Ascending aorta (tissue), 2 donors: ENCODE measurements at places on chromosomes 2 and 18.
A peak's percentile ranks its signal among the peaks of the same experiment; 100 is the strongest.

- H3K4me3 ChIP-seq = peak overlapping the region; percentile 94
- DNase-seq = no peak
- no peaks in the 10 kb centered on the region for H3K36me3 ChIP-seq
- no peaks in the 10 kb centered on the region for H3K27me3 ChIP-seq
Observed at GRCh38 chr18:69401972-69402532, 1.4 kb downstream of the DOK6 start.

DNA sequence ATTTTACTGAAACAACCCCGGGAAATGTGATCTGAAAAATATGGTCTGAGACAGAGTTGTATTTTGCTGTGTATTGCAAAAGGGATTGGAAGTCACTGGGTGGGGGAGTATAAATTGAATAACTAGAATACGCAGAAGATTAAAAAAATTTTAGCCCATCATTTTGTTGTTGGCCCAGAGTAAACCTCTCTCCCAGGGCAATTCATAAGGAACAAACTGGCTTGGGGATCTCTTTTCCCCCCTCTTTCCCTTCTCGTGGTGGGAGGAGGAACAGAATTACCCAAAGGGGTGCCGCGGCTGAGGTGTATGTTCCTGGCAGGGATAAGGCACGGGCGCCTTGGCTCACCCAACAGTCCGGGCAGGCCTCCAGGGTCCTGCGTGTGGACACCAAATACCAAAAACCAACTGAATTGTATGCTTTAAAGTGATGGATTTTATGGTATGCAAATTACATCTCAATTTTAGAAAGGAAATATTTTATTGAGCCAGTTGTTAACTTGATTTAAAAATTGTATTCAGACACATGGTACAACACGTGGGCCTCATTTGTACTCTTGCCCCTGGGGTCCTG is 121.2 kb upstream of the SPRED2 start:
- H3K27me3 ChIP-seq = no peaks in the 10 kb centered on the region
- peaks cover 4% of the 10 kb centered on the region for H3K4me1 ChIP-seq
- H3K36me3 ChIP-seq = no peaks in the 10 kb centered on the region
- DNase-seq = no peak
- peak overlapping the region; percentile 29 for H3K4me3 ChIP-seq

DNA sequence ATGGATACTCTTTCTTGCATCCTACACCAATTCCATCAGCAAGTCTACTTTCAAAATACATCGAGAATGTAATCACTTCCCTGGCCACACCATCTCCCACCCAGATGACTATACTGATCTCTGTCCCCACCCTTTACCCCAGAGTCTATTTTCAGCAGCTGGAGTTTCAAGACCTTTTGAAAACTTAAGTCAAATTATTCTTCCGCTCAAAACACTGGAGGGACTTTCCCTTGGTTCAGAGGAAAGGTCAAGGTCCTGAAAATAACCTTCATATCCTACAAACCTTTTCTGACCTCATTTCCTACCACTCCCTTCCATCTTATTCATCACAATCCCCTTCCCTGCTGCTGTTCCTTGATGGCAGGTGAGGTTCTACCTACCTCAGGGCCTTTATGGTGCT is 58.8 kb upstream of the LYPD6 start:
- no peak overlapping the region for H3K4me3 ChIP-seq
- H3K36me3 ChIP-seq = no peaks in the 10 kb centered on the region
- no peaks in the 10 kb centered on the region for H3K27me3 ChIP-seq
- H3K4me1 ChIP-seq = no peaks in the 10 kb centered on the region

GRCh38 chr18:68721681-68722583 is 7.0 kb upstream of the TMX3 start:
- no peaks in the 10 kb centered on the region for H3K36me3 ChIP-seq
- peak overlapping the region; percentile 46 for H3K4me3 ChIP-seq
- no peaks in the 10 kb centered on the region for H3K27me3 ChIP-seq
- no peaks in the 10 kb centered on the region for H3K4me1 ChIP-seq
- DNase-seq = no peak

DNA sequence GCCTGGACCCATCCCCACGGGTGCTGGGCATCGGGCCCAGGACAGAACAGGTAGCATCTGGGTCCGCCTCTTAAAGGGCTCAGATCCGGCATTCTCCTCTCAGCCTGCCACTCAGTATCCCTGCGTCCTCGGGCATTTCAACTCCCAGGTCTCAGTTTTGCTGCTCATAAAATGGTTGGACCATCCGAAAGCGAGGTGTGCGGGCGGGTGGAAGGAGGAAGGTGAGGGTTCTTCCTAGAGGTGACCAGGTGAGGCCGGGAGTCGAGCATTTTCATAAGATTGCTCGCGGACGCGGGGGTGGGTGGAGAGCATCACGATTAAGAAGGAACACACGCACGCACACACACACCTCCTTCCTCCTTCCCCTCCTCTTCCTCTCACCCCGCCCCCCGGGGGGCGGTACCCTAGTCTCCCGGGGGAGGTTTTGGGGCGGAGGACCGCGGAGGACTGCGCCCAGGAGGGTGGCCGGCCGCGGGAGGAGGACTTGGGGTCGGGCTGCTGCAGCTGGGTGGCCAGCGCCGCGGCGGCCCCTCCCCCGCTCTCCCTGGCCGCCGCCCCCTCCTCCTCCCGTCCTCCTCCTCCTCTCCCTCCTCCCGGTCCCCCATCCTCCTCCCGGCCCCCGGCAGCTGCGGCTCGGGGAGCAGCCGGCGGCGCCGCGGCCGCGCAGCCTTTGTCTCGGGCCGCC is 97.9 kb upstream of the GPR45 start:
- H3K27me3 ChIP-seq = no peaks in the 10 kb centered on the region
- no peaks in the 10 kb centered on the region for H3K4me1 ChIP-seq
- DNase-seq = no peak

- no peaks in the 10 kb centered on the region for H3K27me3 ChIP-seq
- H3K4me3 ChIP-seq = no peak overlapping the region
- no peak for DNase-seq
- H3K36me3 ChIP-seq = no peaks in the 10 kb centered on the region
- H3K27ac ChIP-seq = no peak overlapping the region
Observed at GRCh38 chr2:206480620-206481019, 37.3 kb downstream of the ADAM23 start.

DNA sequence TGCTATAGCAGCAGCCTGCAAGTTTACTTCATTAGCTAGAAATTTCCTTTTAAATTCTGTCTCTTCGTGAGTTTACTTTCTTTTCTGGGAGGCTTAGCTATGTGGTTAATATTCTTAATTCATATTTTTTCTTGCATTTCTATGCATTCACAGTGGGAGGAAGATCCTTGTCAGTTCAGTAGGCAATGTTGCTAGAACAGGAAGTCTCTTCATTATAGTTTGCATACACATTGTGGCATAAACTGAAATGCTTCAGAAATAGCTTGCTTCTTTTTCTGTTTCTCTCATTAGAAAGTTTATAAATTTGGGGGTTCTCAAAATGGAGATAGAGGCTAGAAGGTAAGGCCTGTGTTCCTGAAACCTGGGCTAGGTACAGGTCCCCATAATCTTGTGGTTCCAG is 8.1 kb upstream of the ARHGAP15 start:
- H3K27me3 ChIP-seq = no peaks in the 10 kb centered on the region
- no peaks in the 10 kb centered on the region for H3K4me1 ChIP-seq
- no peak for DNase-seq
- no peak overlapping the region for H3K4me3 ChIP-seq

GRCh38 chr2:85314884-85315242 is 12.9 kb downstream of the TGOLN2 start:
- peaks cover 19% of the 10 kb centered on the region for H3K36me3 ChIP-seq
- no peaks in the 10 kb centered on the region for H3K27me3 ChIP-seq
